ENCODE measurements at places on chromosomes 7 and 10.

- DNase-seq, result no peak
These were observed 64.0 kb downstream of the BBS9 start for GRCh38 chr7:33193308-33193864.

GRCh38 chr10:97444212-97444611 lies 1.6 kb downstream of the EXOSC1 start:
- no peak for DNase-seq

- no peak for DNase-seq
These were observed 465.8 kb upstream of the PODXL start for GRCh38 chr7:132022188-132022587.

GRCh38 chr10:84178160-84178609 lies 4.6 kb downstream of the GPR15LG start:
- no peak for DNase-seq

- DNase-seq, result no peak
These were observed 82.6 kb downstream of the DNMBP start for GRCh38 chr10:99926925-99927720.

All from CD4-positive, alpha-beta T cell treated with Interleukin-10 for 1 hour (primary cell).